ENCODE measurements at places on chromosomes 13 and 19.
A peak's percentile ranks its signal among the peaks of the same experiment; 100 is the strongest.

GRCh38 chr13:107778094-107778493 lies 437.2 kb downstream of the LIG4 start:
- no peak for DNase-seq

DNA sequence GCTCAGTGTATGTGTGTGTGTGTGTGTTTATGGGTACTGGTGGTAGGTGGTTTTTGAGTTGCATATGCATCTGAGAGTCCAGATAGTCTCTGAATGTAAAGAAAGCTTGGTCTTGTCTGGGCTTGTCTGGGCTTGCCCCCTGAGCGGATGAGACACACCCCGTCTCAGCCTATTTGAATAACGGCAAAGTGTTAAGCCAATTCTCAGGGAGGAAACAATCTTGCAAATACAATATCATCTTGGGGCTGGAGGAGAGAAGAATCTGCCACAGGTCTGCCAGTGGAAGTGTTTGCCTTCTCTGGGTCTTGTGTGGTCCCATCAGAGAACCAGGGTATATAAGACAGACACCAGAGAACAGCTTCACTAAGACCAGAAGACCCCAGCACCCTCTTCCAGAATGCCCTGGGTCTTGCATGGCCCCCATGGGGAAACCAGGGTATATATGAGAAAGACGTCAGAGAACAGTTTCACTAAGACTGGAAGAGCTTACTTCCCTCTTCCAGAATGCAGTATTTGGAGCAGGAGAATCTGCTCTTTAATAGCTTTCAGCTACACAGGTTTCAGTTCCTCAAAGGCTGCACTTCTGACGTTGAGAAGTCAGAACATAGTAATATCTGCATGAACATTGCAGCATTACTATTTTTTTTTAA lies 13.3 kb downstream of the CD70 start:
- no peak for DNase-seq

DNA sequence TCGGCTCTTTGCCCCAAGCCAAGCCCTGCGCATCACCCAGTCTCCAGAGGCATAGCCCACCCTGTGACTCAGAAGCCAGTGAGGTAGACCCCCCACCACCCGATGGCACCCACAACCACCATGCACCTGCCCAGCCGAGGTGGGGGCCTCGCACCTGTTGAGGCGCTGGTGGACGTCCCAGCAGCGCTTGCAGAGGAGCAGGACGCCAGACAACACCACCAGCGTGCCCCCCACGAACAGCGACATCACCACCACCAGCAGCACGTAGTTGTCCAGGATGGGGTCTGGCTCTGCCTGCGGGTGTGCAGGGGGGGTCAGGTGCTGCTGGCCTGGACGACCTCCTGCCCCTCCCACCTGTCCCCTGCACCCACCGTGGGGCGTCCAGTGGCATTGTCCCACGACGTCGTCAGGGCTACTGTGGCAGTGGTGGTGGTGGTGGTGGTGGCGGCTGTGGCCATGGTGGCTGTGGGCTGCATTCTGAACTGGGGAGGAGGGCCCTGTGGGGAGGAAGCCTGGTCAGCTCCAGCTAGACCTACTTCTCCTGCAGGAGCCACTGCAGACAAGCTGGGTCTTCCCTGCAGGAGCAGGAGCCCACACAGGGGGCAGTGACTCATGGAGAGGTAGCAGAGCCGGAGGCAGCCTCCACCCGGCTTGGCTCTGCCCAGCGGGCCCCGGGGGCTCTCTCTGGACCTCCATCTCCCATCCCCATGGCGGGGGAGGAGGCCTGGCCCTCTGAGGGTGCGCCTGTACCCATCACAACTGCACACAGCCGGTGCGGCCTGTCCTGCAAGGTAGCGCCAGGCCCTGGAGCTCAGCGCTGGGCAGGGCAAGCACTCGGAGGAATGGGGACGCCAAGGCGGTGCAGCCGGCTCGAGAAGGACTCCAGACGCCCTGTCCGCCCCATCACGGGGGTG lies 1.9 kb downstream of the CBARP start:
- DNase-seq, result peak; percentile 80

DNA sequence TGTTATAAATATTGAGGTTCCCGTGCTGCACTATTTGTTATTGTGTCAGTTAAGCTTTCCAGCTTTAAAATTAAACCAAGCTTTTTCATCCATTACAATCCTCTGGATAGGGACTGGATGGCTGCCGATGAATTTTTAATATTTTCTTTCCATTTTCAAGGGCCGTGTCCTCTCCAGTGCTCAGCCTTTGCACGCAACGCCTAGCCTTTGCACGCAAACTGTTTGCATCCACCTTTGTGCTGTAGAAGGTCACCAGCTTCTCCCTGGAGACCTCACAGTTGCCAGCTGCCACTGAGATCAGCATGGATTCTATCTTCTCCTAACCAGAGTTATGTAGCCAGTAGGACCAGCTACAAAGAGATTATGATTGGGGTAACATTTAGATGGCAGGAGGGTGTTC lies 240.5 kb downstream of the SLC7A1 start:
- DNase-seq, result no peak

GRCh38 chr19:31109636-31110035 lies 239.6 kb downstream of the TSHZ3 start:
- peak; percentile 64 for DNase-seq

DNA sequence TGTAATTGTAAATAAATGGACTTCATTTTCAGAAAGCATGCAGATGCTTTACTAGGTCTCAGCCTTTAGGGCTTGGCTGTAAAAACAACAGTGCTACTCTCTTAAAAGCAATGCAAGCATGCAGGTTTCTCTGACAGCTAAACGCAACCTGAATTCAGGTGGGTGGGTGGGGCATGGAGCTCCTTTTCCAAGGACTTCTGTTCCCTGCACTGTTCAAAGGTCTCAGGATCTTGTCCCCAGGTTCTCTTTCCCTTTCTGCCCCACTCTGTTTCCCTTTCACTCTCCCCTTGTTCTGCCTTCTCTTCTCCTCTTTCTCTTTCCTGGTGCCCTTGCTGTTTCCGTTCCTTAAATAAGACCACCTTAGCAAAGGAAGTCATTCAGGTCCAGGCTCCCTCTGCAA lies 1527.5 kb upstream of the SLC10A2 start:
- no peak for DNase-seq

DNA sequence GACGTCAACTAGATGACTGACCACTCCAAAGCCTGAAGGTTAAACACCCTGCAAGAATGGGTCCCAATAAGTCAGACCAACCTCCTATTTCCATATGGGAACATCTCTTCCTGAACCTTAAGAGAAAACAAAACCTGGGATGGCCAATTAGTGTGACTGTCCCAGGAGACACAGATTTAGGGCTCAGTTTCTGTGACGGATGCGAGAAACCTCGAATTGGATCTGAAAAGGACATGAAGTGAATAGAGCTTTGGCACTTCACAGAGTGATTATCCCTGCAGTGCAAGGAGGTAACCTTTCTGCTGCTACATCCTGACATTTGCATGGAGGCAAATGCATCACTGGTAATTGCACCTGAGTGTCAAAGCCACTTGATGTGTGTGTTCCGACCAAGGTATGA lies 442.2 kb upstream of the KLF12 start:
- DNase-seq, result no peak

- DNase-seq, result no peak
Observed at GRCh38 chr13:76289558-76289957, 596.6 kb downstream of the KCTD12 start.

DNA sequence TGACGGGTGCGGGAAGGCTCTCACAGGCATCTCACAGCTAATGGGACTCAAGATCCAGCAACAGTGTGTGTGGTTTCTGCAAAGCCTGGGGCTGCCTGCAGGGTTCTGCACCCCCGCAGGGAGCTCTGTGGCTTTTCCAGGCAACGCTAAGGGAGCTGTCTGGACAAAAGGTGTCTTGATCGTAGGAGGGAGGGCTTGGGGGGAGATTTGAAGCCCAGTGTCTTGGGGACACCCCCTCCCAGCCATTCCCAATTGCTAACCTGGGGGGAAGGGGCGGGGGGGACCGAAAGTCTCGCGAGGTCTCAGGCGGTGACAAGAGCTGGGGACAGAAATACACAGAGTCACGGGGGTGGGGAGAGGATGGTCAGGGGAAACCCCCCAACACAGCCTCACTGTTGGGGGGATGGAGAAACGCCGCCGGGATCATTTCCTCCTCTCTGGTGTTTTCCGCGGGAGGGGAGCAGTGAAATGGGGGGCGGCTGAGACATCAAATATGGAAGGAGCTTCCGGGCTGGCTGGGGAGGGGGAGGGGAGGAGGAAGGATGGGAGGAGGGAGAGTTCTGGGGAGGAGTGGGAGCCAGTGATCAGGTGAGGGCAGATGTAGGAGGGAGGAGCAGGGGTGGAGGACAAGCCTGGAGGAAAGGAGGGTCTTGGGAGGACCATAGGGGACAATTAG lies 13.3 kb downstream of the KCNC3 start:
- peak; percentile 86 for DNase-seq

DNA sequence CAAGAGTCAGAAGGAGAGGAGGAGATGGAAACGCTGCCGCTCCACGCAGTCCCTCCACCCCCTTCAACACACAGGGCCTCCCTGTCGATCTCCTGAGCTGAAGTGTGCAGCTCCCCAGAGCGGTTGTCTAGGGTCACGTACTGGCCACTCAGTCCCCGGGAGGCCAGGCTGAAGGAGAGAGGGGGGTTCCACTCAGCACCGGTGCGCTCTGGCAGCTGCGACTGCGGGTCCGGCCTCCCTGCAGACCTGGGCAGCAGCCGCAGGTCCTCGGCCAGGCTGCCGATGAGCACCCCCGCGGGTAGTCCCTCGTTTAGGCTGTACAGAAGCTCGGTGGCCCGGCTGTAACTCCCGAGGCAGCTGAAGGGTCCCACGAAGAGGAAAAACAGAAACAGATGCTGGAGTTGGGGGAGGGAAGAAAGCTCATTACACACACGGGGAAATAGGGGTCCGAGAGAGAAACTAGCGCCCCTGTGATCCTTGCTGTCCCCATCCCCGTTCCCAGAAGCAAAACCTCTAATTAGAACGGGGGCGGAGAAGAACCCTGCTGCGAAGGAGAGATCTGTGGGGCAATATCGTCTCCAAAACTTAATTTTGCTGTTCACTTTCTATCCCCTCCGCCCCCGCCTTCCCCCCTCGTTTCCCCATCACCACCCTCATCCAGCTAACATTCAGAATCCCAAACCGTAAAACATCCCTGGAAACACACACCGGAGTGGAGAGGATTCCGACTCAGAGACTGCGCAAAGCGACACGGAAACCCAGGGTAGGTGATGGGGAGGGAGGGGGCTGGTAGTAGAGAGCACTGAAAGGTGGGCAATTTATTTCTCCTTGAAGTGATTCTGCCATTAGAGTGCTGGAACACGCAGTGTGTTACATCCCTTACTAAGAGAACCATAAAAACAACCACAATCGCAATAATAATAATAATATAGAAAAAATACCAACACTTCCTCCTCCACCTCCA lies 1.8 kb downstream of the PCDH20 start:
- DNase-seq, result no peak

DNA sequence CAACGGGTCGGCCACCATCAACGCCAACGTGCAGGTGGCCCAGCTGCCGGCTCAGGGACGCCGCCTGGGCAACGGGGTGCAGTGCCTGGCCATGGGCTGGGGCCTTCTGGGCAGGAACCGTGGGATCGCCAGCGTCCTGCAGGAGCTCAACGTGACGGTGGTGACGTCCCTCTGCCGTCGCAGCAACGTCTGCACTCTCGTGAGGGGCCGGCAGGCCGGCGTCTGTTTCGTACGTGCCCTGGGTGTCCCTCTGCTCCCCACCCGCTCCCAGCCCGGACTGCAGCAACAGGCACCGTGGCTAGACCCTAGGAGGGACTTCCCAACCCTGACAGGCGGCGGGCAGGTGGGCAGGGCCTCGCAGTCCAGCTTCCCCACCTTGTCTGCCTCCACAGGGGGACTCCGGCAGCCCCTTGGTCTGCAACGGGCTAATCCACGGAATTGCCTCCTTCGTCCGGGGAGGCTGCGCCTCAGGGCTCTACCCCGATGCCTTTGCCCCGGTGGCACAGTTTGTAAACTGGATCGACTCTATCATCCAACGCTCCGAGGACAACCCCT lies 3.5 kb downstream of the ELANE start:
- DNase-seq, result no peak

- no peak for DNase-seq
Observed at GRCh38 chr19:52910648-52911047, 12.6 kb downstream of the ZNF888 start.

GRCh38 chr13:76976490-76976889 lies 15.4 kb upstream of the CLN5 start:
- DNase-seq, result no peak

- no peak for DNase-seq
Observed at GRCh38 chr13:113978741-113979481, 5.0 kb upstream of the C13orf46 start.

DNA sequence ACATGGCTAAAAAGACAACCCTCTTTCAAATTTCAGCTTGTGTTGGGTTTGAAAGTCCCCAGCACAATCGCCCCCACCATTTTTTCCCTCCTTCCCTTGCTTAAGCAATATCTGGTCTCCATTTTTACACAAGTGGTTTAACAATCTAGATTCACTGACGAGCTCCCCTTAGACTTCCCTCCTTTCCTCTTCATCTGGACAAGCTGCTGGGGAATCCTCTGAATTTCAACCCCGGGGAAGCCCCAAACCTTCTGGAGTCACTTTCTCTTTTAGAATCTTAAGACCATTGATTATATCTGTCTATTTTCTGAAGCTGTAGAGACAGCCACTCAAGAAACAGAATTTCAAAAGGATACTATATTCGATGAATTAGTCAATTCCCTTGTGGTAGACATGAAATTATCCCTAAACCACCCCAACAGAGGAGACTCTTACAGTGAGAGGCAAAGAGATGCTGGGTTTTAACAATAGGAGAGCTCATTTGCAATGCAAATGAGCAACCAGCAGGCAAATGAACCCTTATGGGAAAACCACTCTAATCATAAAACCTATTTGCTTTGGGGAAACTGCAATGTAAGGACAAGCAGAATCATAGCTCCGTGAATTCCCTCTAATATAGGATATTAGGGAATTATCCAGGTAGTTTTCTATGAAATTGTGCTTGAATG lies 78.9 kb downstream of the TEX26 start:
- DNase-seq, result peak; percentile 21

DNA sequence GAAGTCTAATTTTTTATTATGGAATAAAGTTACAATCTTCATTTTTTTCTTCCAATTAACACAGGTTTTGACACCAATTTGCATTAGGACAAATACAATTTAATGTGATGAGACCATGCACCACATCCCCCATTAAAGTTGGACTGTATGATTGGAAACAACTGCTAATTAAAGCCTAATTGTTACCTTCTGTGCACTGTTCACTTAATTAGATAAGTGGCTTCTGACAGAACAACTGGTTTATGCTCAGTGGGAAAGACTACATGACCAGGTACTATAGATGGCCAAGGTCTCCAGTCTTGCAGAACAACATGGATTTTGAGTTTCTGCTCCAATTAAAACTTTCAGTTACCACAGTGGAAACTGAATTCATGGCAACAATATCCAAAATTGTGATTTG lies 198.1 kb downstream of the FGF14 start:
- no peak for DNase-seq

- no peak for DNase-seq
Observed at GRCh38 chr13:89136678-89137077, 1465.5 kb downstream of the SLITRK5 start.

GRCh38 chr13:113272031-113272430 lies 25.0 kb upstream of the LAMP1 start:
- no peak for DNase-seq

- DNase-seq, result peak; percentile 43
Observed at GRCh38 chr19:17303940-17304267, 679 bp upstream of the ABHD8 start.
